Stimulated activated CD4-positive, alpha-beta T cell treated with anti-CD3 and anti-CD28 coated beads, Interleukin-1b, Interleukin-23, amount 100 ng/mL, for 1 hour (primary cell): ENCODE measurements at places on chromosomes 4 and X.

DNA sequence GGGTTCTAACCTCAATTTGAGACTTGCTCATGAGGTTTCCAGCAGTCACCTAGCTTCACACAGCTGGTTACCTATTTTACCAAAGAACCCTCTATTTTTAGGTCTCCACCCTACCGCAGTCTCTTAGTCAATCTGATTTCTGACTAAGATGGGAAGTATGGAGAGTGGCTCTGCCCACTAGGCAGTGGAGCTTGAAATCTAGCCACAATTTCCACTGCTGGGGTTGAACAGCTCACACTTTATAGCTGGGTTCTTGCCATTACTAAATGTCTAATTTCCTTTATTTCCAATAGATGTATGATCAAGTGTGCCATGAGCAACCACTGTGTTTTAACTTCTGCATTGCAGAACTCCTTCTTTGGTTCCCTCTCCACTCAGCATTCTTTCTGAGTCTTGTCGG lies 43.1 kb downstream of the GASK1B start:
- no peak for DNase-seq

GRCh38 chr4:86788826-86789225 lies 60.4 kb downstream of the SLC10A6 start:
- no peak for DNase-seq

DNA sequence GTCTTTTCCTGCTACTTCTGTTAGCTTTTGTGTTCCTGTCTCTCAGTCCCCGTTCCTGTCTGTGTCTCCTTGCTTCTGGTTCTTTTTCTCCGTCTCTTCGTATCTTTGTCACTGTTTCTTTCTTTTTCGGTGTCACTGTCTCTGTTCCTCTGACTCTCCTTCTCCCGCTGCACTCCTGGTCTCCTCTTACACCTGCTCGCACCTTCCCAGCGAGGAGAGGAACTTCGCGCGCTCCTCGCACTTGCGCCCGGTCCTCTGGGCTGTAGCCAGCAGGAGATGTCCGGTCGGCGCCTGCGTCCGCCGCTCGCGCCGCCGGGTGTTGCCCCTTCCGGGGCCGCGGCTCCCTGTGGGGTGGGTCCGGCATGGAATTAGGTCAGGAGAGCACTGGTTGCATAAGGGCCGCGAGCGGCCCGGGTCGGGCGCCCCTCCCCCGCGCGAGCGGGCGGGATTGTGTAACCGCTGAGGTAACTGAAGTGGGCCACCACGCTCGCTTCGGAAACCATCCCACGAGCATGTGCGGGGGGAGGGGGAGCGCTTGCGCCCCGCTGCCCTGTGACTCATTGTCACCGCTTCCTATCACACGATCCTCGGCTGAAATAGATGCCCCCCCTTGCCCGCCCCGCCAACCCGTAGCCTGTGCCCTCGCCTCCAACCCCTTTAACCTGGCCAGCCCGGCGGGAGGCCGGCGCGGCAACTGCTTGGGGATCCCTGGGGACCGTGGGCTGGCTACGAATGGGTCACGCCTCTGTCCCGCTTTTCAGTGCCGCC lies 1.6 kb downstream of the LONRF3 start:
- no peak for DNase-seq

GRCh38 chr4:135412213-135412612 lies 1210.6 kb upstream of the PABPC4L start:
- DNase-seq, result no peak

DNA sequence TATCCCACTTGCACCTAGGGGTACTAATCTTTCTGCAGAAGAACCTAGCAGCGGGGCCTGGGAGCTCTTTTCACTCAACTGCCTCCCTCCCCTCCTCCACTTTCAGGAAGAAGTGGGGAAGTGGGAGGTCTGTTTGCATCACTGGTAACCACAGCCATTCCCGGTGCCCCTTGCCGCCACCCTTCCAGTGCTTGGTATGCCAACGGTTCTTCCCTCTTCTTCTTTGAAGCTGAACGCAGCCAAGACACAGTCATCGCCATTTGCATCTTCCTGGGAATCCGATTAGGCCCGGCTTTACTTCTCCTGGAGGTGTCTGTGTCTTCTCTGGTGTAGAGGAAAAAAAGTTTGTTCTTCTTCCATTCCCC lies 47.2 kb upstream of the RBPJ start:
- no peak for DNase-seq
